ENCODE measurements at places on chromosomes 6 and 20. TPM values are rescaled to one million over a fixed set of nuclear protein-coding genes. Genes with fewer than 3 reads are reported as not detected.
A peak's percentile ranks its signal among the peaks of the same experiment; 100 is the strongest.

GRCh38 chr20:2759603-2760296, 40.7 kb downstream of the CPXM1 start:
- H3K27ac ChIP-seq, result no peak overlapping the region
- no peak overlapping the region for H3K4me3 ChIP-seq
- DNase-seq, result peak; percentile 45
- H3K4me1 ChIP-seq, result peaks cover 5% of the 10 kb centered on the region

- no peaks in the 10 kb centered on the region for H3K27me3 ChIP-seq
- no peak overlapping the region for H3K27ac ChIP-seq
- DNase-seq, result no peak
- H3K36me3 ChIP-seq, result no peaks in the 10 kb centered on the region
- no peaks in the 10 kb centered on the region for H3K4me1 ChIP-seq
Measured at GRCh38 chr6:8664070-8664469, 228.7 kb upstream of the SLC35B3 start.

Gene TCP11
- not detected for total RNA-seq

- H3K36me3 ChIP-seq, result no peaks in the 10 kb centered on the region
- DNase-seq, result no peak
- no peak within 1 kb of the TSS for H3K4me3 ChIP-seq
- no peaks in the 10 kb centered on the region for H3K4me1 ChIP-seq
- H3K27me3 ChIP-seq, result peaks cover 8% of the 10 kb centered on the region
Measured at GRCh38 chr6:110476046-110476849, at the start of gene SLC22A16. SLC22A16 (minus strand) TSS chr6:110476613; CDS start chr6:110476574, 39 bp downstream.

Gene BPIFB1
- total RNA-seq, result 0.26 TPM

DNA sequence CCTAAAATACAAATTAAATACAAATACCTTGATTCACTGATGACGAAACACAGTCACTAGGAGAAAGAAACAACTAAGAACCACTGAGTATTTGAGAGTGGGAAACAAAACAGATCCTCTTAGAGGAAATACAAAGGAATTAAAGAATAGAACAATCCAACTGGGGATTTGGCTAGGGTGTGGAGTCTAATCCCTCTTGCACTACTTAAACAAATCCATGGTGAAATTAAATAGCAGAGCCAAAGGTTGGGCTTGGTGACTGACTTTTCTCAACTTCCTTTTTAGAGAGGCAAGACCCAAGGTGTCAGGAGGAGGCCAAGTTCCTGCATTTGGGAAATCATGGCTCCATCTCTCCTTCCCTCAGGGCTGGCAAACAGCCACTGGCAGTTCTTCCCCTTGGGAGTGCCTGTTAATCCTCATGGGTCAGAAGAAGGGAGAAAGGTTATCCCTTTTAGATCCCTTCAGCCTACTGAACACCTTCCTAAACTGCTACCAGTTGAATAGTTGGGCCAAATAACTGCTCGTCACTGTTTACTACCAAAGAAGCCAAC, 101.2 kb upstream of the TRAF3IP2 start:
- H3K4me1 ChIP-seq, result peaks cover 2% of the 10 kb centered on the region
- DNase-seq, result no peak
- no peak overlapping the region for H3K27ac ChIP-seq
- H3K27me3 ChIP-seq, result no peaks in the 10 kb centered on the region
- peaks cover 26% of the 10 kb centered on the region for H3K36me3 ChIP-seq

GRCh38 chr20:51312480-51312783, 230.1 kb downstream of the NFATC2 start:
- no peak overlapping the region for H3K4me3 ChIP-seq
- no peak overlapping the region for H3K27ac ChIP-seq
- H3K36me3 ChIP-seq, result no peaks in the 10 kb centered on the region

Gene TJAP1
- 44.3 TPM for total RNA-seq

Gene MYL9
- 274 TPM for total RNA-seq

Gene CST3
- total RNA-seq, result 178 TPM

- peak; percentile 16 for DNase-seq
- H3K36me3 ChIP-seq, result no peaks in the 10 kb centered on the region
- H3K4me3 ChIP-seq, result no peak overlapping the region
- no peak overlapping the region for H3K27ac ChIP-seq
- H3K4me1 ChIP-seq, result no peaks in the 10 kb centered on the region
Measured at GRCh38 chr20:51498765-51499540, 43.6 kb downstream of the NFATC2 start.

GRCh38 chr6:121205569-121205968, 128.7 kb downstream of the TBC1D32 start:
- no peak for DNase-seq
- H3K4me3 ChIP-seq, result no peak overlapping the region
- no peaks in the 10 kb centered on the region for H3K4me1 ChIP-seq
- H3K27ac ChIP-seq, result no peak overlapping the region
- no peaks in the 10 kb centered on the region for H3K36me3 ChIP-seq

Measured in endodermal cell (in vitro differentiated cells).